ENCODE measurements at places on chromosomes 2 and 18.

GRCh38 chr2:197759625-197760292, 25.4 kb downstream of the BOLL start:
- DNase-seq, result no peak

- DNase-seq, result peak; percentile 19
These were observed 68.8 kb downstream of the LTBP1 start for GRCh38 chr2:33015421-33016142.

GRCh38 chr2:15181092-15181745, 379.9 kb downstream of the NBAS start:
- DNase-seq, result no peak

DNA sequence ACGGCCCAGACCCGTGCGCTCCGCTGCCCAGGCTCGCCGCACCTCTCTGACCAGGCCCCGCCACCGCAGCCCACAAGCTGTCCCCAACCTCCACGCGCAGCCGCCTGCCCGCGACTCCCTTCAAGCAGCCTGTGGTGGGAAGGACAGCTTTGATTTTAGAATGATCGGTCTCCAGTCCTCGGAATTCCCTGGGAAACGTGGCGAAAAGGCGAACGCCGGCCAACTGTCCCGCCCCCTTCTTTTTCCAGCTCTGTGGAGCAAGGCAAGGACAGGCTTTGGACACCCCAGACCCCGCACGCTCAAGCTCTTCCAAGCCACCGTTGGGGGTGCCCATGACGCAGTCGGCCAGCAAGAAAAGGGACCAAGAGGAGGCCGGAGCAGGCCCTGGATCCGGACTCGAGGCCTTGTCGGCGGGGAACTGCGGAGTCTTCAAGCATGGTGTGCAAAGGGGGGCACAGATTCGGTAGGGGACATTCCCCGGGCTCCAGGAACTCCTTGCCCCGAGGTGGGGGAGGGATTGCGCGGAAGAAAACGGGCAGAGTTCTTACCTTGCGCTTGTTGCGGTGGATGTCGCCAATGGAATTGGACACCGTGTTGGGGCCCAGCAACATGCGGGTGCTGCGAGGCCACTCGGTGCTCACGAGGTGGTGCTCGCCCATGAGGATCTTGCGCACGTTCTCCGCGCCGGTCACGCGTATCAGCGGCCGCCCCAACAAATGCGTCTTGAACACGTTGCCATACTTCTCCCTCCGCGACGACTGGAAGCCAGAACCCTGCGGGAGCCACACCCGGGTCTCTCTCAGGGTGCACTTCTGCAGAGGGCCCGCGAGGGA, 4.0 kb downstream of the CYP26B1 start:
- DNase-seq, result no peak

GRCh38 chr2:73072129-73072395, 550 bp upstream of the SFXN5 start:
- peak; percentile 21 for DNase-seq

GRCh38 chr2:70826696-70827350, 6.4 kb upstream of the CLEC4F start:
- no peak for DNase-seq

- DNase-seq, result no peak
These were observed 118.5 kb downstream of the ASXL3 start for GRCh38 chr18:33696332-33697162.

DNA sequence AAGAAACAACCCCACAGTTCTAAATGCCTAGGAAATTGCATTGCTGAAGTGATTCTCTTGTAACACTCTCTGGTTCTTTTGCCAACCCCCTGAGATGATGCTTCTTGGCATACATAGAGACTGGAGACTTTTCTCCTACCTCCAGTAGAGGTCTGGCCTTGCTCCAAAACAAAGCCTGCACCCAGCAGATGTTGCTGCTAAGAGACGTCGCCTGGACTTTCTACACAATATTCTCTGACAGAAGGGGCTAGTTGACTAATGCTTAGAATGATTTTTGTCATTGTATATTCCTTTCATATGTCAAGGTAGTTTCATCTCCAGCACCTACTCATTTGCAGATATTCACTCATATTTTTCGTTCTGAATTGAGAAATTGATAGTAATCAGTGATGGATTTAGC, 24.6 kb downstream of the SOWAHC start:
- DNase-seq, result no peak

GRCh38 chr2:175175896-175176295, 5.6 kb downstream of the ATP5MC3 start:
- peak; percentile 54 for DNase-seq

Data from mammary epithelial cell (primary cell).